Muscle of leg (tissue), 16 donors: ENCODE measurements at places on chromosomes 3 and 15.
A peak's percentile ranks its signal among the peaks of the same experiment; 100 is the strongest.

DNA sequence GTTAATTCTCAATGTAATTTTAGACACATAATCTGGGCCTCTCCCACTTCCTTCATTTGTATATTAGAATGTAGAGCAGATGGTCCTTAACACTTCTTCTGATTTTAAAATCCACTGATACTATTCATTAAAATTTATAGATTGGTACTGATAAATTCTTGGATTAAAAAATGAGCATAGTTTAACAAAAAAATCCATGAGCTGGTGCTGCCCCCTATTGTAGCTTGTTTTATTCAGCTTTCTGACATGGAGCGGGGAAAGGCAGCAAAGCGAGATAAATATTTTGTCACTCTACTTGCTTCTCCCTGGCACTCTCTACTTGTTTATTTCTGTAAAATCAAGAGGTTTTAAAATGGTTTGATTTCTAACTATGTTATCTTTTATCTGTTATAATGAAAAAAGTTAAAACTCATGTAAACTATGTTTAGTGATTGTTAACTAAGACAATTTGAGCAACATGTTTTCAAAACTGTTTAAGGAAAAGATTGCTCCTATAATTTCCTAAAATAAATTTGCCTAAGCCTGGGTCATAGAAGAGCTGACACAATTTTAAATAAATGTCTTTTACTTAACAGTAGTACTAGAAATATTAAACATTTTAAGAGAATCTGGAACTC, 26.5 kb upstream of the PLOD2 start:
- no peaks in the 10 kb centered on the region for H3K4me1 ChIP-seq
- H3K27ac ChIP-seq = no peak overlapping the region
- no peaks in the 10 kb centered on the region for H3K27me3 ChIP-seq
- H3K4me3 ChIP-seq = no peak overlapping the region
- peak; percentile 58 for DNase-seq

GRCh38 chr15:70246623-70247220, 149.0 kb upstream of the TLE3 start:
- H3K36me3 ChIP-seq = no peaks in the 10 kb centered on the region
- no peak for DNase-seq
- H3K4me3 ChIP-seq = no peak overlapping the region
- peaks cover 20% of the 10 kb centered on the region for H3K4me1 ChIP-seq

DNA sequence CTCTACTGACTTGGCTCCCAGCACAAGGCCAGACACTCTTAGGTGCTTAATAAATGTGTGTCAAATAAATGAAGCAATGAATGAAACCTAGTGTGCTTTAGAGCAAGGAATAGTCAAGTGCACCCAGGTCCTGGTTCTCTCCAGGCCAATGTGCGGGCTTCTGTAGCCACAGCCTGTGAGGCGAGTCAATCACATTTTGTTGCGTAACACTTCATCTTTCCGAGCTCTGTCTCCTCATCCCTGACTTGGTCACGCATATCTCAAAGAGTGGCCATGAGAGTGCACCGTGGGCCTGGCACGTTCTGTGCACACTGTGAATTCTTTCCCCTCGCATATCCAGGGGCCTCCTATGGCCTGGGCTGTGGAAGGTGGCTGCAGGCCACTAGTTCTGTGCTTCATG, 11.4 kb upstream of the SH3GL3 start:
- H3K4me3 ChIP-seq = no peak overlapping the region
- no peak overlapping the region for H3K27ac ChIP-seq
- no peak for DNase-seq
- no peaks in the 10 kb centered on the region for H3K36me3 ChIP-seq
- peaks cover 3% of the 10 kb centered on the region for H3K4me1 ChIP-seq

DNA sequence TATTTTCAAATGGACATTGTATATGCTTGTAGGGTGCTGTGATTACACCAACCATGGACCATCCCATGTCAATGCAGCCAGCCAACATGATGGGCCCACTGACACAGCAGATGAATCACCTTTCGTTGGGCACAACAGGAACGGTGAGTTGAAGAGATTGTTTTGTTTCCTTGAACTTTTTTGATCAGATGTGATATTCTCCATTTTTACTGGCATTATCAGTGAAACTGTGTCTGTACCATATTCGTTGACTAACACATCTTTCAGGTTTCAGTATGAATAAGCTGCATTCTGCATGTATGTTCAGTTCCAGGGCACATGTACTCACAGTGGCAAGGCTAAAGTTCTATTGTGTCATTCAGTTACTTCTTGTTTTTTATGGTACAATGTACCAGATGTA, 655.2 kb downstream of the RBMS3 start:
- H3K27ac ChIP-seq = no peak overlapping the region
- H3K4me1 ChIP-seq = no peaks in the 10 kb centered on the region
- no peaks in the 10 kb centered on the region for H3K27me3 ChIP-seq
- DNase-seq = no peak
- H3K4me3 ChIP-seq = no peak overlapping the region
- H3K36me3 ChIP-seq = peaks cover 2% of the 10 kb centered on the region

- peaks cover 20% of the 10 kb centered on the region for H3K4me1 ChIP-seq
- H3K27ac ChIP-seq = peak overlapping the region; percentile 7
- H3K4me3 ChIP-seq = no peak overlapping the region
- no peaks in the 10 kb centered on the region for H3K27me3 ChIP-seq
- H3K36me3 ChIP-seq = no peaks in the 10 kb centered on the region
- peak; percentile 73 for DNase-seq
Measured at GRCh38 chr3:37700466-37701248, 161.0 kb upstream of the CTDSPL start.
